Chondrocyte (in vitro differentiated cells): ENCODE measurements at places on chromosomes 11 and 22. TPM values are rescaled to one million over a fixed set of nuclear protein-coding genes. Genes with fewer than 3 reads are reported as not detected.

The FAM181B gene
- total RNA-seq = 0.35 to 0.65 TPM (median 0.46 TPM) in 3 replicates

DNA sequence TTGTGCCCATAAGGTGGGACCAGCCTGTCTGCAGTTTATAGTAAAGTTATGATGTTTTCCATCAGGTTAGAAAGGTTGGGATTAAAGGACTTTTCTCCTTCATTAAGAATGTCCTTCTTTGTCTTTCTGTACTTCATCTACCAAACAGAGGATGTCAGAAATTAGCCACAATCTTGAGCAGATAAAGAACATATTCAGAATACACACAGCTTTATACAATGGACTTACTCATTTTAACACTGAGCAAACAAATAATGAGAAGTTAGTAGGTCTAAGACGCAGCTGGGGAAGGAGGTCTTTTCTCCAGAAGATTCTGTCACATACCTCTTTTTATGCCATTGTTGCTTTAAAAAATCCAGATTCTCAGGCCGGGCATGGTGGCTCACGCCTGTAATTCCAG, 57.0 kb upstream of the CYP2D6 start:
- no peak overlapping the region for H3K27ac ChIP-seq
- no peaks in the 10 kb centered on the region for H3K27me3 ChIP-seq
- no peaks in the 10 kb centered on the region for H3K36me3 ChIP-seq
- no peak overlapping the region for H3K4me3 ChIP-seq
- DNase-seq = no peak

DNA sequence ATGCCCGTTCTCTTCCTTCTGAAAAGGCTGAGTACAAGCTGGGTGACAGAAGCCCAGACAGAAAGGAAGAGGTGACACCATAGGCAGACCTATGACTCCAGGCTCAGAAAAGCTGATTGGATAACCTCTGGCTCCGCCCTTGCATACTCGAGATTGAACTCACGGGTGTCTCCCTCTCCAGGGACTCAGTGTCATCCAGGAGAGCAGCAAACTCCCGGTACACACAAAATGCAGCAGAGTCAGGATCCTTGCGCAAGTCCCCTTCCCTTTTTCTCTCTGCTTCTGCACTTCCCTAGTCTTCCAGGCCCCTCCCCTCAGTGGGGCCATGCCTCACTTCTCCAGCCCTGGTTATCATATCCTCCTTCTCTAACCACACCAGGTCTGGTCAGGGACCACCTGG, 9.8 kb downstream of the SCN4B start:
- no peak for DNase-seq
- H3K36me3 ChIP-seq = no peaks in the 10 kb centered on the region

DNA sequence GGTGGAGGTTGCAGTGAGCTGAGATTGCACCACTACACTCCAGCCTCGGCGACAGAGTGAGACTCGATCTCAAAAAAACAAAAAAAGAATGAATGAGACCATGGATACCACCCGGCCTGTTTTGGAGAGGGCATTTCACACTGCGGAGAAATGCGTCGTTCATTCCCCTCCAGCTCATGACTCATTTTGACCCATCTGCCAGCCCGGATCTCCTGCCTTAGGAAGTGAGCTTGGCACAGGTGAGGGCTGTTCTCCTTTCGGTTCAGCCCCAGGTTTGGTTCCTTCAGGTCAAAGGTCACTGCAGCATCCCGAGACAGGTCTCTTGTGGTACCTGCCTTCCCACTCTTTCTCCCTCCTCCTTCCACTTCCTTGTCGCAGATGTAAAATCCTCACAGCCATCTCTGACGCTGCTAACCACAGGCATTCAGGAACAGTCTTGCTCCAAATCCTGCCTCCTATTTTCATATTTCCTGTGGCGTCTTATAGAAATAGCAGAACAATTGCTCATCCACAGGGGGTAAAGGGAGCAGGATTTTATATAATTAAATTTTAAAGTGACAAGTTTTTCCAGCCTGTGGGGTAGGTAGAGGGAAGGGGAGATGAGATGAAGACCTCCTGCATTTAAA, 517.9 kb downstream of the NTM start:
- peaks cover 12% of the 10 kb centered on the region for H3K4me1 ChIP-seq
- no peak overlapping the region for H3K27ac ChIP-seq
- H3K36me3 ChIP-seq = no peaks in the 10 kb centered on the region
- H3K4me3 ChIP-seq = peak overlapping the region; percentile 28
- H3K27me3 ChIP-seq = no peaks in the 10 kb centered on the region

The SLC25A17 gene
- total RNA-seq = 17.4 to 19.2 TPM (median 18.5 TPM) in 3 replicates

The MRGPRX2 gene
- not detected in 3 replicates for total RNA-seq

The ACRV1 gene
- total RNA-seq = 0.20 to 0.56 TPM in 2 of 3 replicates, not detected in the other

- H3K27ac ChIP-seq = peak overlapping the region; percentile 80
- H3K36me3 ChIP-seq = peaks cover 2% of the 10 kb centered on the region
- H3K4me1 ChIP-seq = peaks cover 40% of the 10 kb centered on the region
- peak overlapping the region; percentile 44 for H3K4me3 ChIP-seq
These were observed 189.0 kb downstream of the DDX10 start for GRCh38 chr11:108853864-108854263.

The CEP126 gene
- total RNA-seq = 3.8 to 18.0 TPM (median 4.1 TPM) in 3 replicates

- H3K27me3 ChIP-seq = no peaks in the 10 kb centered on the region
- H3K4me3 ChIP-seq = no peak overlapping the region
- peaks cover 42% of the 10 kb centered on the region for H3K36me3 ChIP-seq
- H3K4me1 ChIP-seq = peaks cover 12% of the 10 kb centered on the region
- DNase-seq = no peak
These were observed 22.2 kb downstream of the HPS5 start for GRCh38 chr11:18299721-18300120.

- H3K27me3 ChIP-seq = peaks cover 3% of the 10 kb centered on the region
- H3K4me3 ChIP-seq = no peak overlapping the region
- H3K4me1 ChIP-seq = no peaks in the 10 kb centered on the region
These were observed 253.1 kb upstream of the B3GAT1 start for GRCh38 chr11:134665188-134665535.

DNA sequence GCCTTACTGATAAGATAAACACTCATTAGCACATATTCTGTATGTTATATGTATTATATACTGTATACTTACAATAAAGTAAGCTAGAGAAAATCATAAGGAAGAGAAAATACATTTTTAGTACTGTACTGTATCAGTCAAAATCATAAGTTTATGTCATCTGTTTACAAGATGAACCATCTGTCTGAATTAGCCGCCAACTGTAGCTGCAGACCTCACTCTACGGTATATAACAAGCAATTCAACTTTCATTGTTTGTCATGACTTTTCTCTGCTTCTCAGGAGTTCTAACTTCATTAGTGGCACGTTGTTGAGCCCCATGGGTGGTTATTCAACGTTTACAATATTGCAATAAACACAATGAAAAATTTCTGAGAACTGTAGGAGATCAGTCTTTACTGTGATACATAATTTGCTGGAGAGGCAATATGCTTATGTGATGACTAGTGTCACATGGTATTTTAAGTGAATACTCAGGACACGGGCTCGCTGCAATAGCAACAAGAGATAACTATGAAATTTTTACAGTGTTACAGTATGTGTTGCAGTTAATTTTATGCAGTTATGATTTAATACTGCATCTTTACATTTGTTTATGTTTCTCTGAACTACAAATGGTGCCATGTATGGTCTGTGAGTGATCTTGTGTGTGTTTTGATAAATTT, 132.2 kb upstream of the CTSC start:
- no peaks in the 10 kb centered on the region for H3K36me3 ChIP-seq
- no peaks in the 10 kb centered on the region for H3K4me1 ChIP-seq
- no peak for DNase-seq
- H3K27ac ChIP-seq = no peak overlapping the region
- no peak overlapping the region for H3K4me3 ChIP-seq

DNA sequence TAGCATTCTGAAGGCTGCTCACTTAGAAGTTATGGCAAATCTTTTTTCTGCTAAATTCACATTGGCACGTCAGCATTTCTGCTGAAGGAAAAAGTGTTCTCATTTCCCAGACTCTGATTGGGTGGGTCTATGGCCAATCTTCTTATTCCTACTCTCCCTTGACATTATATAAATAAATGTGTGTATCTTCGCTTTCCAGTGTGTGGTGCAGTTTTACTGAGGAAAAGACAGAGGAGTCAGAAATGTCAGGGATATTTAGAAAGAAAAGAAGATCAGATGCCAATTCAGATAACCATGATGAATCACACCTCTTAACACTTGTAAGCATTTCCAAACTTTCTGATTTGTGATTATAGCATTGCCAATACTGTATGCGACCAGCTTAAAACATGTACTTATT, 3.2 kb upstream of the BDNF start:
- no peak for DNase-seq
- peaks cover 36% of the 10 kb centered on the region for H3K4me1 ChIP-seq
- no peaks in the 10 kb centered on the region for H3K36me3 ChIP-seq
- H3K4me3 ChIP-seq = no peak overlapping the region
- no peak overlapping the region for H3K27ac ChIP-seq

The LARGE1 gene
- 21.3 to 24.8 TPM (median 22.6 TPM) in 3 replicates for total RNA-seq

The SHANK2 gene
- total RNA-seq = 0.53 to 1.6 TPM (median 0.97 TPM) in 3 replicates

DNA sequence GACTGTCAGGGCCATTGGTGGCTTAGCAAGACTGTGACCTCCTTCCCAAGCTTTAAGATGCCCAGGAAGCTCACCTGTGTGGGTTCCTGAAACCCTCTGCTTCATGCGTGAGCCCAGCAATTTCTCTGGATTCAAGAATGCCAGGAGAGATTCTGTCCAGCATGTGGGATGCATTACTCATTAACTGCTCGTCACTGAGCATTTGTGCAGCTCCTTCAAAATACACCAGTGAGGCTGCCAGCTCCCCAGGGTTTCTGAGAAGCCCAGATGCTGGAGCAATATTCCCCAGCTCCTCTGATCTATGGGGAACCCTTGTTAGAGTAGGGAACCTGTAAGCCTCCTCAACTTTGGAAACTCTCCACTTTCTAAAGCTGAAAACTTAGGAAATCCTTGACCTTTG, 126.5 kb downstream of the CHST1 start:
- H3K36me3 ChIP-seq = no peaks in the 10 kb centered on the region
- no peak overlapping the region for H3K4me3 ChIP-seq
- DNase-seq = no peak
- no peak overlapping the region for H3K27ac ChIP-seq
- no peaks in the 10 kb centered on the region for H3K4me1 ChIP-seq

The CRYBB3 gene
- not detected in 3 replicates for total RNA-seq

DNA sequence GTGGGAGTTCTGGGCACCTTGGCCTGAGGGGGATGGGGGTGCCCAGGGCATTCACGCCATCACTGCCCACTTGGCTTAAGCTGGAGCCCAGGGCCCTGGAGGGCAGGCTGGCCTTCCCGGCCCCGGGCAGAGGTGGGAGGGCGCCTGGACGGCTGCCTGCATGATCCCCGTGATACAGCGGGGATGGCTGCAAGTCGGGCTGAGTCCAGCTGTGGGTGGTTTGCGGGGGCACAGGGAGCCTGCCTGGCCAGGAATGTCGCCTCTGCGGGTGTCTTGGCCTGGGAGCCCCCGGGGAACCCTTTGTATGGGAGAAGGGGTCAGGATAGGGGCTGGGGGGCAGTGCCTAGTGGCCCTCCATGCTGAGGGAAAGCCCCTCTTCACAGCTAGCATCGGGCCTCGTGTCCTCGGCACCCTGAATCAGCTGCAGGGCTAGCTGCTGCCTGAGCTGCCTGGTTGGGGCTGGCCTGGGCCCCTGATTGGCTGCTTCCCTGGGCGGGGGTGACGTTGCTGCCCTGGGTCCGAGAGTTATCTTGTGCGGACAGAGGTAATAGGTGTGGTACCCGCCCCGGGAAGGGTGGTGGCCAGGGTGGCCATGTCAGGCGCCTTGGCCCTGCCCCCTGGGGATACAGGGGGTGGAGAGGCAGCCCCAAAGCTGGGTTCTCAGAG, 8.3 kb downstream of the BRSK2 start:
- H3K27ac ChIP-seq = no peak overlapping the region
- H3K27me3 ChIP-seq = no peaks in the 10 kb centered on the region
- H3K4me3 ChIP-seq = no peak overlapping the region

DNA sequence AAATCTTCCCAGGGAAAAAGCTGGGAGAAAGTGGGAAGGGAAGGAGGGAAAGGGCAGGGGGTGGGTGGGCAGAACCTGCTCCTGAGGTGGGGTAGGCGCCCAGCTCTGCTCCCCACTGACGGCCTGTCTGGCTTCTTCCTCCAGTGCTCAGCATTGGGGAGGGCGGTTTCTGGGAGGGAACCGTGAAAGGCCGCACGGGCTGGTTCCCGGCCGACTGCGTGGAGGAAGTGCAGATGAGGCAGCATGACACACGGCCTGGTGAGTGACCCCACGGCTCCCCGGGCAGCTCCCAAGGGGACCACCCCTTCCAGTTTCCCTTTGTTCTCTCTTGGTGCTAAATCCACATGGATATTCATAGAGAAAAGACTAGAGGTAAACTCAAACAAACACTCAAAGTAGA, 25.9 kb downstream of the SHANK3 start:
- peak overlapping the region; percentile 31 for H3K4me3 ChIP-seq
- H3K36me3 ChIP-seq = peaks cover 2% of the 10 kb centered on the region
- H3K4me1 ChIP-seq = peaks cover 8% of the 10 kb centered on the region
- peak; percentile 78 for DNase-seq
- H3K27ac ChIP-seq = no peak overlapping the region

The TSGA10IP gene
- not detected in 3 replicates for total RNA-seq

GRCh38 chr11:132604431-132604830, 927.9 kb downstream of the OPCML start:
- H3K27ac ChIP-seq = peak overlapping the region; percentile 67
- no peaks in the 10 kb centered on the region for H3K36me3 ChIP-seq
- no peak overlapping the region for H3K4me3 ChIP-seq
- H3K27me3 ChIP-seq = no peaks in the 10 kb centered on the region
- H3K4me1 ChIP-seq = peaks cover 28% of the 10 kb centered on the region
- DNase-seq = no peak

DNA sequence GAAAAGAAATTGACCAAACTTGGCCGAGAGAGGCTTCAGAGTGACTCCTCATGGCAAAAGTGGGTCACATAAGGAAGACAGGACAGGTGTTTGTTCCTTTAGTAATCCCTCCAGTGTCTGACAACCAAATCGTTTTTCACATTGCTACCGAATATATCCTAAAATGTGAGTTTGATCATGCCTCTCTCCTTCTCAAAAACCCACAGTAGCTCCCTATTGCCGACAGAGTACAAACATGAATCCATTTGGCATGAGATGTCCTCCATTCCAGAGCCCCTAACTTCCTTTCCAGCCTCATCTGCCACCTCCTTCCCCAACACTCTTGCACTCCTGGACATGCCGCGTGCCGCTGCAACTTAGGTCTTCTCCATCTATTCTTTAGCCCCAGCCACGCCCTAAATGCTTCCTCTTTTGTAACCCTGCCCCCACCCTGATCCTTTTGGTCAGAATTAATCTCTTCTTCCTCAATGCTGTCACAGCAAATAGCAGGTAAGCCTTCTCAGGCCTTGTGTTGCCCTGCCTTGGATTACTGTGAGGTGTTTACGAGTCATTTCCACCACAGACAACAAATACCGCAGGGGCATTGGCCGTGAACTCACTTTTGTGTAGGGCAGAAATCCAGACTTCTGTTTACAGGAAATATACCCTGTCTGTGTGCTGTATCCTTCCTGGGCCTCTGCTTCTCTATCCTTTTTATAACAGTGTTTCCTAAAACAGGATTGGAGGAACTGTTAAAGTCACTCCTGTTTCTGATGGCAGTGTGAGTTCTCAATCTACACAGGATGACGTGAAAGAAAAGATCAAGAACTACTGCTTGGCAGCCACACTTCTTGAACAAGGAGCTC, 66.0 kb upstream of the FTH1 start:
- no peaks in the 10 kb centered on the region for H3K36me3 ChIP-seq
- no peak overlapping the region for H3K4me3 ChIP-seq
- H3K4me1 ChIP-seq = no peaks in the 10 kb centered on the region
- no peak for DNase-seq
